ENCODE measurements at places on chromosomes 4 and X. TPM values are rescaled to one million over a fixed set of nuclear protein-coding genes. Genes with fewer than 3 reads are reported as not detected.

GRCh38 chr4:915041-915474 is 17.1 kb downstream of the GAK start:
- no peak for DNase-seq

DNA sequence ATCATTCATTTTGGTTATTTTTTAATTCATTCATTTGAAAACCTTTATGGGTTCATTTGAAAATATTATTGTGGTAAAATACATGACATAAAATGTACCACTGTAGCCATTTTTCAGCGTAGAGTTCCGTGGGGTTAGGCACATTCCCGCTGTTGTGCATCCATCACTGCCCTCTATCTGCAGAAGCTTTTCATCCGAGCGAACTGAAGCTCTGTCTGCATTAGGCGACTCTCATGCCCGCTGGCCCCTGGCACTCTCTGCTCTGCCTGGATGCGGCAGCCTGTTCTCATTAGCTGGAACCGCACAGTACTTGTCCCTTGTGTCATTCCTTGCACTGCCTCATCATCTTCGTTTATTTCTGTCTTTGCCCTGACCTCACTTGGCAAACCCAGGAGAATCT is 17.5 kb downstream of the CFAP99 start:
- no peak for DNase-seq

- DNase-seq, result no peak
Observed at GRCh38 chr4:7524843-7525242, 90.1 kb upstream of the PSAPL1 start.

DNA sequence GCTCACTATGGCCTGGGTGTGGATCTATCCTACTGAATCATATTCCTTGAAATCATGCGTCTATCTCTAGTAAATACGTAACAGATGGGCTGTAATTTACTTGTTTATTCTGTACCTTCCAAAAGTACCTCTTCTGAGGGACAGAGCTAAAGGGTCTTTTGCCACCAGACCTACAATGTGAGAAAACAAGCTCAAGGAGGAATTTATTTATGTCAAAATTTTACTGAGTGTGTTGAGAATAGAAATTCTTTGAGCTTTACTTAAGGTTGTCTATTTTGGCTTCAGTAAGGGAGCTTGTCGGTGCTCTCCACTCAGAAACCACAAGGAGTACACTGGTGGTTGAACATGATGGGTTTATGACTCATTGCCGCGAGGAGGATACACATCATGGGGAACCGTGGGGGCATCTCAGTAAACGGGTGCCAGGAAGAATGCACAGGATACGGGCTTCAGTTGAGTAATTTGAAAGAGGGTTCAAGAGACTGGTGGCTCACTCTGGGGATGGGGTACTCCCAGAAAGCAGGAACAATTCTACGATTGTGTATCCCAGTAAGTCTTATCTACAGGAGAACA is 3.0 kb downstream of the ANK2 start:
- no peak for DNase-seq

The UGT2B7 gene
- polyA plus RNA-seq, result not detected

DNA sequence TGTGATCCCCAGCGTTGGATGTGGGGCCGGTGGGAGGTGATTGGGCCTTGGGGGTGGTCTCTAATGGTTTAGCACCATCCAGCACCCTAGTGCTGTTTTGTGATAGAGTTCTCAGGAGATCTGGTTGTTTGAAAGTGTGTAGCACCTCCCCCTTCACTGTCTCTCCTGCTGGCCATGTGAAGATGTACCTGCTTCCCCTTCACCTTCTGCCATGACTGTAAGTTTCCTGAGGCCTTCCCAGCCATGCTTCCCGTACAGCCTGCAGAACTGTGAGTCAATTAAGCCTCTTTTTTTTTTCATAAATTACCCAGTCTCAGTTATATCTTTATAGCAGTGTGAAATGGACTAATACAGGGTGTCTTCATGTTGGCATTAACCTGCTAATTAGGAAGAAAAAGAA is 19.3 kb upstream of the TBC1D14 start:
- no peak for DNase-seq

DNA sequence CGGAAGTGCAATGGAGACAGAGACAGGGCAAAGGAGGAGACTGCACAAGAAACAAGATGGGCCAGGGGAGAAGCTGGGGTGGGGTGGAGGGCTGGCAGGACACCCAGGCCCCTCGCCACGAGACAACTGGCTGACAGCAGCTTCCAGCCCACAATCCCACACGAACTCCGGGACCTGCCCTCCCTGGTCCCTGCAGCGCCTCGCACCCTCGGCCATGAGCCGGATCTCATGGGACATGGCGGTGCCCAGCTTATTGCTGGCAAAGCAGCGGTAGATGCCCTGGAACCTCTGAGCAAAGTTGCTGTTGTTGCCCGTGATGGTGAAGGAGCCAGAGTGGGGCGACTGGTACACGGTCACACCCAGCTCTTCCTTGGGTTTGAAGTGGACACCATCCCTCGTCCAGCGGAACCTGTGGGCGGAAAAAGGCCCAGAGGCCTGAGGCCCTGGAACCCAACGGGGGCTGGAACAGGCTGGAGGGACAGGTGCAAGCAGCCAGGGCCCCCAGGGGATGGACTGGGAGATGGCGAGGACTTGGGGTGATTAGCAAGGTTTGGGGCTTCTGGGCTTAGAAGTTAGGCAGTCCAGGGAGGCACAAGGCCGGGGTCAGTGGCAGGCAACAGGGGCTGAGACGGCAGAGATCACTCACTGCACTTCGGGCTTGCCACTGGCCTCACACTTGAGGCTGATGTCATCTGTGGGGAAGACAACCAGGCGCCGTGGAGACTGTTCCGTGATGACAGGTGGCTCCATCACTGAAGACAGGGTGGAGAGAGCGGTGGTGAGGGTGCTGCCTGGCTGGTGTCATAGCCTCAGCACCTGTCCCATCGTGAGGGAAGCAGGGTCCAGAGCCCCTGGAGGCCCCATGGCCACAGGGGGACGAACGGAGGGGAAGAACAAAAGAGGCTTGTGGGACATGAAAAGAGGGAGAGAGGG is 13.8 kb downstream of the L1CAM start:
- no peak for DNase-seq

- DNase-seq, result no peak
Observed at GRCh38 chr4:106493086-106493485, 124.5 kb upstream of the GIMD1 start.

DNA sequence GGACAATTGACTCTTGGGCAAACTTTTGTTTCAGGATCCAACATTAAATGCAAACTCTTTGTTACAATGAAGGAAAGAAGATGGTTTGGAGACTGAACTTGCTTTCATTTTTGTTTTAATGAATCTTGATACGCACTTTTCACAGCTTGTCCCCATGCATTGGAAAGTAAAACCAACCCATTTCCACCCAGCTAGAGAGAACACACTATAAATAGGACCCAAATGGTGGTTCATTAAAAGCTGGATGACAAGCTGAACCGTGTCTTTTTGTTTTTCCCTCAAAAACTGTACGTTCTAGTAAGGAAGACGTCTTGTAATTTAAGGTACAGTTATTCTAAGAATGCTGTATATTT is 95.3 kb upstream of the EGFL6 start:
- DNase-seq, result no peak

- DNase-seq, result no peak
Observed at GRCh38 chr4:176709417-176709816, 83.3 kb downstream of the VEGFC start.

The SOX3 gene
- polyA plus RNA-seq, result not detected

The SLIT2 gene
- polyA plus RNA-seq, result 16.0 TPM

DNA sequence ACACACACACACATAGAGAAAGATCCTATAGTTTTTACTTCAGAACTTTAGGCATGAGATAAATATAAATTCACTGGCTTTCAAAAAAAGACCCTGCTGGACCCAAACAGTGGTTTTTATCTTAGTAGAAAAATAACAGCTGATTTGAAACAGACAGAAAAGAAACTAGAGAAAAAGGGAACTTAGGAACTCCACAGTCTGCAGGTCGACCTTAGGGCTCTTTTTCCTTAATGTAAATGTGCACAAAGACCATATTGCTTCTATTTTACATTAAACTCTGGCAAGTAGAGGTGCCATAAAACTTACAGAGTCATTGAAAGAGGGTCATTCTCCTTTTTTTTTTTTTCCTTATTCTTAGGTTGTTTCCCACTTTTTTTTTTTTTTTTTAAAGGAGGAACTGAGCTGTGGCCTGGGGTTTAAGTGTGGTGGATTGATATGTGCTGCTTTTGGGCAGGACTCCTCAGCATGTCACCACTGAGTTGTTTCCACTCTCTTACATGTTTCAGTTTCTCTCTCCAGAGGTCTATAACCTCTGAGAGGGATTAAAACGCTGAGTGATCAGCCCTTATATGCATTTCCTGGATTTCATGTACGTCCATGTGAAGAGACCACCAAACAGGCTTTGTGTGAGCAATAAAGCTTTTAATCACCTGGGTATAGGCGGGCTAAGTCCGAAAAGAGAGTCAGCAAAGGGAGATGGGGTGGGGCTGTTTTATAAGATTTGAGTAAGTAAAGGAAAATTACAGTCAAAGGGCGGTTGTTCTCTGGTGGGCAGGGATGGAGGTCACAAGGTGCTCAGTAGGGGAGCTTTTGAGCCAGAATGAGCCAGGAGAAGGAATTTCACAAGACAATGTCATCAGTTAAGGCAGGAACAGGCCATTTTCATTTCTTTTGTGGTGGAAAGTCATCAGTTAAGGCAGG is 70.8 kb upstream of the PACRGL start:
- DNase-seq, result no peak

The EREG gene
- polyA plus RNA-seq, result 1.8 TPM

DNA sequence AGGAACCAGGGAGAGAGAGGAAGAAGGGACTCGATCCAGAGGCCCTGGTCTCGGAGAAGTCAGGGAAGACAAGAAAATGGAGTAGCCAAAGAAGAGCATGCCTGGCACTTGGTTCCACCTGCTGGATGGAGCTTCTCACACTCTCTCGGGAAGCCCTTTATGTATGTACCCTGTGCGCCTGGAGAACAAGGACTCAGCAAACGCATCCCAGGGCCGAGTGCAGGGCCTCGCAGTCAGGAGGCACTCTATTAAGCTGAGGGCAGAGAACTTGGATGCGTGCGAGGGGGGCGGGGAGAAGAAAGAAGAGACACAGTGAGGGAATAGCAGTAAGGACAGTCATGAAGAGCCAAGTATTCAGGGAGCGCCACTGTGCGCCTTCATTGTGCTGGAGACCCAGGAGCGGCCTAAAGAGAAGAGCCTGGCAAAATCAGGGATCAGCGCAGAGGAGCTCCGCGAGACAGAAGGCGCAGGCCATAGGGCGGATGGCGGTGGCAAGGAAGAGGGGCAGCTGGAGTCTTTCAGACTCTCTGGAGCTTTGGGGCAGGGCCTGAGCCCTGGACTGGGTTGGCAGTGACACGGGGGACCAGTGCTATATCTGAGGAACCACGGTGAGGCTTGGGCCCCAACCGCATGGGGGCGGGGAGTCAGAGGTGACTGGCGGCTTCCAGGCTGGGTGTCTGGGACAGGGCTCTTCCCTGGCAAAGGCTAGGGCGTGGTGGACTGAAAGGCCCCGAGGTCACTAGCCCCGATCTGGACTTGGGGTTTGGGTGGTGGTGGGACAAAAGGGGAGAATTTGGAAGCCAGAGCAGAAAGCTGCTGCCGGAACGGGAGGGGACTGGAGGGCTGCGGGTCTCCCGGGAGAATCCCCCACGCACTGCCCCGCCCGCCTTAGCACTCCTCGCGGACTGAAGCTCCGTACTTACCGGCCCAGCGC is 1.9 kb upstream of the SEPTIN6 start:
- no peak for DNase-seq

The YIPF6 gene
- 38.5 TPM for polyA plus RNA-seq

GRCh38 chrX:9464435-9465371 is at the start of gene TBL1X:
Gene TBL1X, plus strand, starts transcription at chrX:9465058. Its CDS starts 188,529 bp downstream, at chrX:9653587.
- DNase-seq, result no peak

The HHIP gene
- polyA plus RNA-seq, result 3.6 TPM

- DNase-seq, result no peak
Observed at GRCh38 chr4:14054391-14054790, 426.9 kb upstream of the BOD1L1 start.

DNA sequence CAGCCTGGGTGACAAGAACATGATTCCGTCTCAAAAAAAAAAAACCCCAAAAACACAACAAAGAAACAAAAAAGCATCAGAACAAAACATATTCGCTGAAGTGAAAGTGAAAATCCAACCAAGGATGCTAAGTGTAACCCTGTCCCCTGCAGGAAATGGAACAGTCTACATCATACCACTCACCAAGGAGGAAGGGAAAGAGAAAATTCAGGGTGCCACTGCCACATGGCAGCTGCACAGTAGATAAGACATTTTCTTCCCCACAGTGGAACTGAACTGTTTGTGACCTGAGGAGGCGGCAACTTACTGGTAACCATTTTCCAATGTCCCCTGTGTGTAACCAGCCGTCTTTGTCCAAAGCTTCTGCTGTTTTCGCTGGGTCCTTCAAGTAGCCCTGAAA is 28.2 kb upstream of the CENPU start:
- DNase-seq, result no peak

The DGKK gene
- not detected for polyA plus RNA-seq

The DCLK2 gene
- polyA plus RNA-seq, result 7.3 TPM

DNA sequence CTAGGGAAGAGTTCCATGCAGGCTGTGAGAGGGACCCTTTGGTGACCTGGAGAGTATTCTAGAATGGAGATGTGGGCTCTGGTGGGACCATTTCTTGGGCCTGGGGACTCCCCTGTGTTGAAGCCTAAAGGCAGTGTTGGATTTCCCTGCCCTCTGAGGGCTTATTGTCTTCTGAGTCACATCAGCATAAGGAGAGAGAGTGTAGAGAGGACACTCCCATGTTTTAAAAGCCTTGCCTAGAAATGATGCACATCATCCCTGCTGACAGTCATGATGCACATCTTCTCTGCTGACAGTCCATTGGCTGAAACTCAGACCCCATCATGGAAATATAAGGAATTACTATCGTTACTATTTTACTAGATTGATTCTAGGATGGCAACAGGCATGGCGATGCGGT is 51.9 kb downstream of the FAM114A1 start:
- DNase-seq, result no peak

GRCh38 chr4:40837094-40837870 is 87.5 kb downstream of the NSUN7 start:
- no peak for DNase-seq

DNA sequence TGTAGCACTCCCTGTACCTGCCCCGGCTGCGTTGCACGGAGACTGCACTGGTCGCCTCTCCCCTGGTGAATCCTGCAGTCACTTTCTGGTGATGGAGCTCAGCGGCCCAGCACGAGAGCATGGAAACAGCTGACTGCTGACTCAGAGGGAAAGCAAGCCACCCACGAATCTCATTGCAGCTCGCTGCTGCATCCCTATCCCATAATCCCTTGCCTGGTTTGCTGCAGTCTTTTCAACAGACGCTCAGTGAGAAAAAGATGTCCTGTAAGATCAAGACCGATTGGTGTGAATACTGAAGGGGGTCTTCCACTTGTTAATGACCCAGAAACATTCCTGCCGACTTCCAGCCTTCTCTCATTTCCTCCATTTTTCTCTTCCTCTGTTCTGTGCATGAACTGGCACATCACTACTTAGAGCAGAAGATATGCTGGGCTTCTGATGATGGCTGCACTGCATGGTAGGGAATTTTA is 52.9 kb downstream of the TRIM2 start:
- DNase-seq, result peak; percentile 36

DNA sequence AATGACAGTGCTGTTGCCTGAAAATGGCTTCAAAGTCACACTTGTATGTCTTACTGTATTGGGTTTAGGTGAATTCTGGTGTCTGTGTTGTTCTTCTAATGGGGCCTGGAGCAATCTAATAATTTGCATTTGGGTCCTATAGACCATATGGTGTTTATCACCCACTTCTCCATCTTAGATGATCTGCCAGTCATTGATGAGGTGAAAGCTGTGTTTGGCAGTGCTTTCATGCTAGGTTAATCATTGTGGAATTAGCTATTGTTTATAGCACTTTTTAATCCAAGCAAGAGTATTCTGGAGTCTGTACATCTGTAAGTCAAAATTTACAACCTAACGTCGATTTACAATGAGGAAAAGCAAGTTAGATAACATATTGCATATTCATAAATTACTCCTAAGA is 572.2 kb upstream of the MAGEB2 start:
- DNase-seq, result no peak

GRCh38 chrX:18966624-18967023 is 17.3 kb downstream of the PHKA2 start:
- DNase-seq, result no peak

The EPHA5 gene
- 0.02 TPM for polyA plus RNA-seq

Data from AG04450 (cell line).